ENCODE measurements at places on chromosomes 5 and 9. TPM values are rescaled to one million over a fixed set of nuclear protein-coding genes. Genes with fewer than 3 reads are reported as not detected.

- DNase-seq, result no peak
These were observed at the start of gene C5orf63 for GRCh38 chr5:127072861-127073846. C5orf63 (minus strand) TSS chr5:127073502; CDS start chr5:127058995, 14,507 bp downstream.

- no peak for DNase-seq
These were observed 117.0 kb downstream of the TRPM6 start for GRCh38 chr9:74770508-74771261.

DNA sequence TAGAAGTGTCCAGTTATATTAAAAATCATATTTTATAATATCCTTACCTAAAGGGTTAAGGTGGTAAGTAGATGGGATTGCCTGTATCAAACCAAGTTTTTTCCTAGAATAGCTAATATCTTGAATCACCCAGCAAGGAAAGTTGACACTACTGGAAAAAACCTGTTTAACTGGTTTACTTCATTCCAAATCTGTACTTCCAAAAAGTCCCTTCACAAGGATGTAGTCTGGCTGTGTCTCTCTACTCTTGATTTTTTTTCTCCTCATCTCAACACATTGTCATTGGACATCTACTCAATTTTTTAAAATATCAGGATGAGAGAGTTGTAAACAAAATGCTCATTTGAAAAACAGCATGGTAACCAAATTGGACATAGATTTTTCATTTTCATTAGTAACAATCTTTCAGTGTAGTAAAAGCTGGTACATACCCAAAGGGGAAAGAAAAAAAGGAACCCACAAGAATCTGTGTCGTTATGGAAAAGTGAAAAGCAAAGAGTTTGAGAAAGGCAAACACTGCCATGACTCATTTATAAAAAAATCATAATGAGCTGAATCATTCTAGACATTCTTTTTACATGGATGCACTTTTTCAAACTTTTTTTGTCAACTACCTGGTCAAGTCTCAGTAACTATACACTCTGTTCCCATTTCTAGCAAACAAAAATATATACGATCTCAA lies 173.5 kb downstream of the GLIS3 start:
- DNase-seq, result no peak

GRCh38 chr5:136043551-136043950 lies 14.8 kb downstream of the TGFBI start:
- no peak for DNase-seq

GRCh38 chr5:7650755-7651154 lies 200.2 kb downstream of the CFAP90 start:
- DNase-seq, result no peak

DNA sequence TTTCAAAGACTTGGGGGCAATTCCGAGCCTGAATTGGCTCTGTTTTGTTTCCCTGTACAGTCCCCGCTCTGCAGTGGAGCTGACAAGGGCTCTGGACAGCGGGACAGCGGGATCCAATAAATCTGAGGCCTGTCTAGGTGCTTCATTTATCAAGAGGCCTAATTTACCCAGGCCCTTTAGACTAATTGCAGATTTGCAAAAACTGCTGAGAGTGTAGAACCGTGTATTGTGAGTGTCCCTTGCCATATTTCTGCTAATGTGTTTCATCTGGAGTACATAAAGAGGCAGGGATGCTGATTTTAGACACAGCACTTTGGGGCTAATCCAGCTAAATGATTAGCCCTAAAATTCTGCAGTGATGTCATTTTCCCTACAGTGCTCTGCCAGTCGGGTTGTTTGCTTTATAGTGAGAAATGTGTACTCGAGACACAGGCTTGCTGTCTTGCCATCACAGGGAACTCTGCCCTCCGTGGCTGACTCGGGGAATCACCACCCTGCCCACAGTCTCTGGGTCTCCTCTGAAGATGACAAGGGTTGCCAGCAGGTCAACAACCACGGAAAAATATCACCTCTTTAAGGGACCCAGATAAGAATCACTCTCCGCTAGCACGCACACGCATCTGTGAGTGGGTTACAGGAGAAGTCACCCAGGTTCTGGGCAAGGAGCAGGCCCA lies 592.0 kb downstream of the BNC2 start:
- DNase-seq, result no peak

DNA sequence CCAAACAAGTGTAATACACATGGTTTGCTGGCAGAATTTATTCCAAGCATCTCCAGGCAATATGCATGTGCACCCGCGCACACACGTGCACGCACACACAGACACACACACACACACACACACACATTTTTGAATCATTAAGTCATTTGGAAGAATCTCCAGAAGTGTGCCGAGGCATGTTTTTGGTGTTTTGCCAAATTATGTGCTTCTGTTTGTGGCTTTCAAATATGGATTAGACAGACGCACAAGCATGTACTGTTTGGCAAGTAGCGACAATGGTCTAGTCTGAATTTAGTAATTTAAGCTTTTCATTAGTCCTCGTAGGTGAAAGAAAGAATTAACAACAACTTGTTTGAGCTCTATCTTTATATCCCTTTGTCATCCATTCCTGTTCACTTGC lies 36.7 kb downstream of the NFIB start:
- no peak for DNase-seq

DNA sequence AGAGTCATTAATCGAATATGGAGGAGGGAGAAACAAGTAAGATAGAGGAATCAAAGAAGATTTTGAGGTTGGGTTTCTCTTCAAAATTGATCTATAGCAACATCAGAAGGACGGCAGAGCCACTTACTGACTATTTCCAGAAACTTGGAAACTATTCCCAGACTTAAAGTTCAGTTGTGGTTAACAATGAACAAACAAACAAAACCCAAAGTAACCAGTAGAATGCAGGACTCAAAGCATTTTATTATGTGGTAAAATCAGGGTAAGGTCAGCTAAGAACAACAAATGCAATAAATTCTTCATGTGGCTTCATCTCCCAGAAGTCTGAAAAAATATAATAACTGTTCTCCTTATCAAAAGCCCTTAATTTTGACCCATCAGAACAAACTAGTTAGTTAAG lies 54.9 kb upstream of the OSMR start:
- DNase-seq, result no peak

DNA sequence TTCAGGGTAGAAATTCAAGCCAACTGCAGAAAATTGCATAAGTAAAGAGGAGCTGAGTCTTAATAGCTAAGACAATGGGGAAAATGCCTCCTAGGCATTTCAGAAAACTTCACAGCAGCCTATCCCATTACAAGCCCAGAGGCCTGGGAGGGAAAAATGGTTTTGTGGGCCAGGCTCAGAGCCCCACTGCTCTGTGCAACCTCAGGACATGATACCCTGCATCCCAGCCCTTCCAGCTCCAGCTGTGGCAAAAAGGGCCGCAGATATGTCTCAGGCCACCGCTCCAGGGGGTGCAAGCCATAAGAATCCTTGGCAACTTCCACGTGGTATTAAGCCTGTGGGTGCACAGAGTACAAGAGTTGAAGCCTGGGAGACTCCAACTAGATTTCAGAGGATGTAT lies 387.0 kb downstream of the ARRDC3 start:
- no peak for DNase-seq

- DNase-seq, result no peak
These were observed 11.9 kb upstream of the TOMM5 start for GRCh38 chr9:37604296-37604695.

- no peak for DNase-seq
These were observed 24.7 kb downstream of the DNAJA1 start for GRCh38 chr9:33049680-33050361.

- no peak for DNase-seq
These were observed 303.9 kb downstream of the DOCK8 start for GRCh38 chr9:518540-518939.

DNA sequence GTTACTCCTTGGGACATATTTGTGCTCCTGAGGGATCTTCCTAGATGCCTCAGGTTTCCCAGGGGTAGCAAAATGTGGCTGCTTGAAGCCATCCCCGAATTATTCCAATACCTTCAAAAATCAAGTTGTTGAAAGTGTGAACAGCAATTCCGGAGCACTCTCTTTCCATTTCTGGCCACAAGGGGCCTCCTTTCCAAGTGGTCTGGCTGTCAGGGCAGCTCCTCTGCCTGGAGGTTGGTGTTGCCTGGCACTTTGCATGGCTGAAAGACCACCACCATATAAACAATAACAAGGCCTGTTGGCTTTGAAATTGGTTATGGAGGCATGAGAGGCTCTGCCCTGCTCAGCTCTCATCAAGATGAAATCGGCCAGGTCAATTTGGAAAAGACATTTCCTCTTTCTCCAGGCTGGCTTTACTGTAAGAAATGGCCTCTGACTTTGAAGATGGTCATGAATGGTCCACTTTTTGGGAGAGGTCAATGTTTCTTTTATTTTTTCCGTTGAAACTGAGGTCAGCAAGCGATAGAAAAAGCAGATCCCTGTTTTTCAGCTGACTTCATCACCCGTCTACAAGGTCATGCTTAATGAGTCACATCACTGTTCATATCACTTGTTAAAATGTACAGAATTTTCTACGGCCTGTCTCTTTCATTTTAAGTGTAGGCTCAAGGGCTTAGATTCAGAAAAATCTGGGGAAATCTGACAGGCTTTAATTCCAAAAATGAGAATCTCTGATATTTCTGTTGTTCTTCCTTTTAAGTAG lies 481.1 kb upstream of the ZNF608 start:
- no peak for DNase-seq

Gene SLC45A2
- 0.47 TPM for polyA plus RNA-seq

Gene PSIP1
- 205 TPM for polyA plus RNA-seq

Gene LRRTM2
- polyA plus RNA-seq, result 2.3 TPM

Gene GPR151
- polyA plus RNA-seq, result not detected

Gene MYO10
- polyA plus RNA-seq, result 42.3 TPM

All from right renal cortex interstitium (tissue), 3 donors.